ENCODE measurements at places on chromosomes 16 and 17.

GRCh38 chr16:73739049-73739769, 557.4 kb upstream of the PSMD7 start:
- DNase-seq: no peak

- DNase-seq: no peak
These were observed 3.4 kb downstream of the ZNF688 start for GRCh38 chr16:30567991-30568638.

DNA sequence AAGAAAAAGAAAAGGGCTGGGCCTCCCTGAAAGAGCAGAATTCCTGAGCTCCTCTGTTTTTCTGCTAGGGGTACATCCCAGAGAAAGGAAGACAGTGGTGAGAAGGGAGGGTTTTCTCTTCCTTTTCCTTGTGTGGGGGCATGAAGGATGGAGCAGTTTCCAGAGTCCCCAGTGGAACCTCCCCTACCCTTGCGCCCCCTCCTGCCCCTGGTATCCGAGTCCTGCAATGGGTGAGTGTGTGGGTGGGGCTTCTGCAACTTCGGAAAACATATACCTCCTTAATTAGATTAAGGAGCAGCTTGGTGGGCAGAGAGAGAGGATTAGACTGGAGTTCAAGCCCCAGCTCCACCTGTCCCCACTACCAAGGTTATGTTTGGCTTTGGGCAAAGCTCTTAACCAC, 5.4 kb upstream of the GIP start:
- DNase-seq: no peak

GRCh38 chr16:84190731-84191388, at the start of gene ADAD2:
ADAD2 (plus strand) TSS chr16:84191157; CDS start chr16:84191231, 74 bp downstream.
- no peak for DNase-seq

DNA sequence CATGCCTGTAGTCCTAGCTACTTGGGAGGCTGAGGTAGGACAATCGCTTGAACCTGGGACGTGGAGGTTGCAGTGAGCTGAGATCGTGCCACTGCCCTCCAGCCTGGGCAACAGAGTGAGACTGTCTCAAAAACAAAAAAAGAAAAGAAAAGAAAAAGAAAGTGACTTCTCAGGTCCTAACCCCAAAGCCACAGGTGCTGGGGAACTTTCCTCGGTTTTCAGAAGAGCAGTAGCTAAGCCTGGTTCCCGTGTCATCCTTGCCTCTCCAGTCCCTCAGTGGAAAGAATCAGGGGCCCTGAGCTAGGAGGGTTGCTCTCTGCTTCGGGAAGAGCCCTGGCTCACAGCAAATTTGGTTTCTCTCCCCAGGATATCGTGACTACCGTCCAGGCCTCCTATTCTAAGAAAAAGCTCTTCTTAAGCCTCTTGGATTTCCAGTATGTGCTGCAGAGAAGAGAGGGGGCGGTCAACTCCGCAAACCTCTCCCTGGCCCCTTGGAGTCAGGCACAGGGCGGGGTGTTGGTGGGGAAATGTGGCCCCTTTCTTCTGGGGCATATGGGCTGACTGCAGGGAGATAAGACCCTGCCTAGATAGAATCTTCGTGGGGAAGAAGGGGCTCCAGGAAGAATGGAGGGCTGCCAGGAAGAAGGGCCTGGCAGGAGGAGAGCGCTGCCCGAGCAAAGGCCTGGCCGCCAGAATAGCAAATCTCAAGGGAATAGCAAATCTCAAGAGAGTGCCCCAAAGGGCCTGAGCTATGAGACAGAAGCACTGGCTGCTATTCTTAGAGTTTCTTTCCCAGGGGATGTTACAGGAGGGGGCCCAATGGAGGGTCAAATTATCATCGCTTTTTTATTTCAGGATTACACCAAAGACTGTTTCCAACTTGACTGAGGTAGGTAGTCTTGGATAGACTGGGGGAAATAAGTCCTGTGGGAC, 8.3 kb upstream of the NLRC5 start:
- DNase-seq: no peak

DNA sequence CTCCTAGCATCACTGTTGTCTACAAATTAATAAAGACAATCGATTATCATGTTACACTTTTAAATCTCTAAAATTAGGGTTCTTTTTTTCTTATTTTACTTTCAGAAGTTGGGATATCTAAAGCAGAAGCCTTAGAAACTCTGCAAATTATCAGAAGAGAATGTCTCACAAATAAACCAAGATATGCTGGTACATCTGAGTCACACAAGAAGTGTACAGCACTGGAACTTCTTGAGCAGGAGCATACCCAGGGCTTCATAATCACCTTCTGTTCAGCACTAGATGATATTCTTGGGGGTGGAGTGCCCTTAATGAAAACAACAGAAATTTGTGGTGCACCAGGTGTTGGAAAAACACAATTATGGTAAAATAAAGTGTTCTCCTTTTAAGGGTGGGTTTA, 2.4 kb downstream of the RAD51C start:
- no peak for DNase-seq

DNA sequence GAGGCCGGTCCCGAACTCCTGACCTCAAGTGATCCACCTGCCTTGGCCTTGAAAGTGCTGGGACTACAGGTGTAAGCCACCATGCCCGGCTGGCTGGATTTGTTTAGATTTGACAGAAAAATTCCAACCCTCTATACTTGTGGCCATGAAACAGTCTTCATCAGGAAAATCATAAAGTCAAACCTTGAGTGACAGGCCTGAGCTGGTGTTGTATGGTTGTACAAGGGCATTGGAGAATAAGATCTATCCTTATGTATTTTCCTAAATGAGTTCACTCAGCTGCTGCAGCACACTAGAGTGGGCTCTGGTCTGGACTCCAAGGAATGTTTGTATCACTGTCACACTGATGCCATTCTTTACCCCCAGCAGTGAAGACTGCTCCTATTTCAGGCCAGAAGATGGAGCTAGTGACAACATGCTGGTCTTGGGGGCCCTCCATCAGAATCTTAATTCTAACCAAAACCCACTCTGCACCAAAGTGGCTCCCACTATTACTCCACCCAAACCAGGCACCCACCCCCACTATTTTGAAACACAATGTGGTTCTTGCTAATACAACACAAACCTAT, 27.4 kb downstream of the SNX11 start:
- no peak for DNase-seq

- DNase-seq: no peak
These were observed 12.6 kb downstream of the UBN1 start for GRCh38 chr16:4859900-4860255.

DNA sequence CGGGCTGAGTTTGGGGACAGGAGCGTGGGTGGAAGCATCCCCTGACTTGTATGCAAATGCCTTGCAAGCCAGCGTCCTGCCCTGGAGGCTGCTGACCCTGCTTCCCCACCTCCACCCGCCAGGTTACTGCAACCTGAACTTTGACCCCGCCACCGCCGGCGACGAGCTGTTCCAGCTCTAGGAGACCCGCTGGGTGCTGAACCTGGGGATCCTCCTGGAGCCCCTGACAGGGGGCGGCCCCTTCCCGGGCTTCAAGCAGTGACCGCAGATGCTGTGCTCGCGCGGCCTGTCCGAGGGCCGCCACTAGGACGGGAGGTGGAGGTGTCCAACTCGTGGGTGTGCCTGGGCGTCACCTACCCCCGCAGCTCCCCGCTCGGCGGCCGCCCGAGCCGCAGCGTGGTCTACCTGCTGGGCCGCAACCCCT, 10.7 kb upstream of the SLC16A5 start:
- no peak for DNase-seq

DNA sequence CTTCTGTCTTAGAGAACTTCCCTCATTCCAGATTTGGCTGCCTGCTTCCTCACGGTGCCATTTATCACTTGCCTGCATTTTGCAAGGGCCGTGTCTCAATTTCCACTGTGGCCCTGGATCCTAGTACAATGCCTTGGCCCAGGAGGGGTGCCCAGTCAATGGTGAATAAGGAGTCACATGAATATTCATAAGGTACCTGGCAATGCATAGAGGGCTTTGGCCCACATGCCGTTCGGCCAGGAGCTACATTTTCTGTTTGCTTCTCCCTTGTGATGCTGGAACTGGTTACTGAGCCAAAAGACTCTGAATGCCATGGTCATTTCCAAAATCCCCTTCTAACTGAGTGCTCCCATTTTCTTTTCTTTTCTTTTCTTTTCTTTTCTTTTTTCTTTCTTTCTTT, 4.8 kb upstream of the PIRT start:
- no peak for DNase-seq

DNA sequence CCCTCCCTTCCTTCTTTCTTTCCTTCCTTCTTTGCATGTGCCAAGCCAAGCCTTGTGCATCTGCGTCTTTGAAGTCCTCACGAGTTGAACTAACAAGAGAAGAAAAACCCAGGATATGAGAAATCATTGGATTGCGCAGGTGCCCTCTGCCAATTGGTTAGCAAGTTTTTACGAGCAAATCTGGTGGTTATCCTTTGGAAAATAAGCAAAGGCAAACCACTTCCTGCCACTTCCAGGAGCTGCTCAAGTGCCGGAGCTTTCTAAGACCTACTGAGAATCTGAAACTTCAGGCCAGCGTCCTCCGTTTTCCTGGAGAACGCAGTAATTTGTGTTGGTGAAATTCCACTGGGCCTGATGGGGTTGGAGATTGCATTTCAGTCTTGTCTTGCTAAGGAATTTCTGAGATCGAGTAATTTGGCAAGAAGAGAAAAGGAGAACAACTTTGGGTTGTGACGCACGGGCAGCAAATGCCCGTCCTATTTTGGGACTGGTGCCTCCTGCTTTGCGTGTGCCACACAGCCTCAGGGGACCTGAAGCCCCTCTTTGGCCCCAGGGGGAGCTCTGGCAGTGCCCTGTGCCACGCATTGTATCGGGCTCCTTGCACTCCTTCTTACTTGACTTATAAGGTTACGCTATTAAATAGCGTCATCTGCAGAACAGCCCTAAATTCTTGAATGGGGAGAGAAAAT, 56.4 kb downstream of the CMIP start:
- no peak for DNase-seq

DNA sequence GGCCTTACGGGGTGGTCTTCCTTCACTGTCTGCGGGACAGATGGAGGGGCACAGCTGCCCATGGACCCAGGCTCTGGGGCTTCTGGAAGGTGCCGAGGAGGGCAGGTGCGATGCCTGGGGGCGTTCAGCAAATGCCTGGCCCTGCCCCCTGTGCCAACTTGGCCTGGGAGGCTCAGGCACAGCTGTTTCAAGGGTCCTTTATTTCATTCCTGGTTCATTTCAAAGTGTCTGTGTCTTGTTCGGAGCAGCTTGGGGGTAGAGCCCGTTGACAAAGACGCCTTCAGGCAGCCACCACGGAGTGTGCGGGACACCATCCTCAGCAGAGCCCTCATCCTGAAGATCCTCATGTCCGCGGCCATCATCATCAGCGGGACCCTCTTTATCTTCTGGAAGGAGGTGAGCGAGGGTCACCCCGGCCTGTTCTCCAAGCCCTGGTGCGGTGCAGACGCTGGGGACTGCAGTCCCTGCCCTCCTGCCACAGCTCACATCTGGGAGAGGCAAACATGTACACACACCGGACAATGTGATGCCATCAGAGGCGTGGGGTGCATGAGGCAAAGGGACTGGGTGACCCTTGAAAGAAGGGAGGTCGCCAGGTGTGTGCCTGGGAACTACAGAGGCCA, 43.9 kb downstream of the MEAK7 start:
- DNase-seq: no peak

DNA sequence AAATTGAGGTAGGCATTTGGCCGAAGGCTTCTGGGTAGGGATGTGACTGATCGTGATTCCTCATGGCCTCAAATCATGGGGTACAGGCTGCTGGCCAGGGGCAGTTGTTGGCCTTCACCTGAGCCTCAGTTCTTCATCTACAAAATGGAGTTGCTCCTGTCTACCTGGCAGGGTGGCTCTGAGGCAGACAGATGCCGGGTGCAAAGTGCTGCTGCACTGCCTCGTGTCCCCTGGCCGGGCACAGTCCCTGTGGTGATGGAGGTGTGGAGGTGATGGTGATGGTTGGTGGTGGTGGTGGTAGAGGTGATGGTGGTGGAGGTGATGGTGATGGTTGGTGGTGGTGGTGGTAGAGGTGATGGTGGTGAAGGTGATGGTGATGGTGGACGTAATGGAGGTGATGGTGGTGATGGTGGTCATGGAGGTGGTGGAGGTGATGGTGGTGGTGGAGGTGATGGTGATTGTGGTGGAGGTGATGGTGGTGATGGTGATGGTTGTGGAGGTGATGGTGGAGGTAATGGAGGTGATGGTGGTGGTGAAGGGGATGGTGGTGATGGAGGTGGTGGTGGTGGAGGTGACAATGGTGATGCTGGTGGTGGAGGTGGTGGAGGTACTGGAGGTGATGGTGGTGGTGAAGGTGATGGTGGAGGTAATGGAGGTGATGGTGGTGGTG, 52.6 kb downstream of the RNF213 start:
- no peak for DNase-seq

- DNase-seq: no peak
These were observed 30.2 kb downstream of the MSI2 start for GRCh38 chr17:57286399-57287105.

DNA sequence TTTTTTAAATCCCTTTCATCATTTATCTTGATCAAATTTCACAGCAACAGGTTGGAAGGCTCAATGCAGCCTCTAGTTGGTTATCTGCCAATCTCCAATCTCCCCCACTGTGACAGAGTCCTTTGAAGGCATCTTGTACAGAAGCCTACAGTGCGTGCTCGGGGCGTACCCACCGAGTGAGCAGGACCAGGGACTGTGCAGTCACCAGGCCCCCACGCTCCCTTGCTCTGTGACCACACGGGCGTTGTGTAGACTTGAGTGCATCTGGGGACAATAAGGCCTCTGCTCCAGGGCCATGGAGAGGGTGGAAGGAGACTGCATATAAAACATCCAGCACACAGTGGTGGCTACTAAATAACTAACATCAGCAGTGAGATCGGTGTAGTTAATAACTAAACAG, 63.4 kb downstream of the GTF3C1 start:
- no peak for DNase-seq

GRCh38 chr17:47862621-47863440, 11.9 kb upstream of the SP6 start:
- DNase-seq: no peak

DNA sequence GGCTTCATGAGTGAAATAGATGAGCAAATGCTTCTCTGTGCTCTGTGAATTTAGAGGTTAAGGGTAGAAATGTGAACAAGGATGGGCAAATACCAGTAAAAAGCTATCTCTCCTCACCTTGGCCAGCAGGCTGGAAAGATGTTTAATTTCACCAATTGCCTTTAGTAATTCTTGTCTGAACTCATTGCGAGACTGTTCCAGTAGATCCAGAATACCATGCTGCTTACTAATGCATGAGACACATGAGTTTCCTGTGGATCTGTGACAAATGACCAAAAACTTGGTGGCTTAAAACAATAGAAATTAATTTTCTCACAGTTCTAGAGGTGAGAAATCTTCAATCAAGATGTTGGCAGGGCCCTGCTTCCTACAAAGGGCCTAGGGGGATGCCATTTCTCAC, 9.3 kb upstream of the ZNF624 start:
- DNase-seq: no peak

GRCh38 chr16:57628008-57628781, at the start of gene ADGRG1:
ADGRG1 (plus strand) TSS chr16:57628630; CDS start chr16:57650288, 21,658 bp downstream.
- DNase-seq: peak; percentile 17

DNA sequence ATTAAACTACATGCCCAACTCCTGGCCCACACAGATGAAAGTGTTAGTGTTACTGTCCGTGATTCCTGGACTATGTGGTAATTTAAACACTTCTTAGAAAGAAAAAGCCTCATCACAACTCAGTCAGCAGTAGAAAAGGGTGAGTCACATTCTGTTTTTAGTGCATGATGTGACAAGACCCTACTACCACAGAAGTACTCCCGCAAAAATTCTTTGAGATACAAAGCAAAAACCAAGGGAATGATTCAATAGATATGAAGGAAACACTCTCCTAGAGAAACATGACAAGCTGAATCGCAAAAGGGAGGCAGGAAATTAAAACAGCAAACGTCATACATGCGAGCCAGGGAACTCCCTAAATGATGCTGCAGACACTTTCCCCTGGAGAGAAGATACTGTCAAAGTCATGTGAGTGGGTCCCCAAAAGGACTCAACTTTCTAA, 14.4 kb downstream of the SNN start:
- DNase-seq: no peak

- no peak for DNase-seq
These were observed 386.6 kb downstream of the XYLT1 start for GRCh38 chr16:17084130-17084529.
